ENCODE measurements at places on chromosomes 11 and 22.

GRCh38 chr11:110453684-110454354 is 24.1 kb downstream of the FDX1 start:
- no peak for DNase-seq

- no peak for DNase-seq
Observed at GRCh38 chr22:36377022-36377631, 10.6 kb downstream of the MYH9 start.

DNA sequence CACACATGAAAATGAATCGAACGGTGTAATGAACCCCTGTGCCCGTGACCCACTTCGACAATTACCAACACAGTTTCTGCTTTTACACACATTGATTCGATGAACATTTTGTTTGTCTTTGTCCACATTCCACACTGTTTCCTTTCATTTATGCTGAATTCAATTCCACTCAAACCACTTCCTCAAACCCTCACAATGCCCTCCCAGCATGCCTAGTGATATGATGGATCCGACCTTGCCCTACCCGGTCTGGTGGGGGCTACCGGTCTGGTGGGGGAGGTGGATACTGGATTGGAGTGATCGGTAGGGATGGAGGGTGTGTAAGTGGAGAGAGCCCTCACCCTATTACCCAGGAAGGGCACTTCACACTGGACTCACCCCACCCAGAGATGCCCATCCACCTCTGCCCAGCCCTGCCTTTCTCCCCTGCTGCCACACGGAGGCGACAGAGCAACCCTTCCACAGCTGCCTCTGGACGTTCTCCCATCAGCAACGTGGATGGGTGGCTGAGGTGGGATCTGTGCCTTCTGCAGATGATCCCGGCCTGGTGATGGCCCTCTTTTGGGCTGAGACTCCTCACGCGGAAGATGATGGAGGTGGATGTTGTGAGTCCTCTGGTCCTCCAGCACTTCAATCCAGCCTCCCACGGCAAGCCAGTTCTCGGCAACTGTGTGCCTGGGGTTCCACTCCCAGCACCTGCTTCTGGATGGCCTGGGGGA is 33.0 kb upstream of the P2RY2 start:
- peak; percentile 26 for DNase-seq

DNA sequence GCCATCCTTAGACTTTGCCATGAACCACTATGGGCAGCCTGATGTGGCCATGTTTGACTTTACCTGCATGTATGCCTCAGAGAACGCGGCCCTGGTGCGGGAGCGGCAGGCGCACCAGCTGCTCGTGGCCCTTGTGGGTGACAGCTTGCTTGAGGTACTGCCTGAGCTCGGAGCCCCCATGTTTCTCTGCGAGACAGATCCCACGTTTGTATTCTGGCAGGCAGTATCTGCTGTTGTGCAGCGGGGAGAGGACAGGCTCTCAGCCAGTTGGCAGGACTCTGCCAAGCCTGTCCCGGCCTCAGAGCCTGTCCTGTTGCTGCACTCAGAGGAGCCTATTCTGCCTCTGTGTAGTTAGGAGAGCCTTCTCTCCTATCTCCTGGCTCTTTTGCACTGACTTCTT is 109.9 kb downstream of the MICAL2 start:
- no peak for DNase-seq

DNA sequence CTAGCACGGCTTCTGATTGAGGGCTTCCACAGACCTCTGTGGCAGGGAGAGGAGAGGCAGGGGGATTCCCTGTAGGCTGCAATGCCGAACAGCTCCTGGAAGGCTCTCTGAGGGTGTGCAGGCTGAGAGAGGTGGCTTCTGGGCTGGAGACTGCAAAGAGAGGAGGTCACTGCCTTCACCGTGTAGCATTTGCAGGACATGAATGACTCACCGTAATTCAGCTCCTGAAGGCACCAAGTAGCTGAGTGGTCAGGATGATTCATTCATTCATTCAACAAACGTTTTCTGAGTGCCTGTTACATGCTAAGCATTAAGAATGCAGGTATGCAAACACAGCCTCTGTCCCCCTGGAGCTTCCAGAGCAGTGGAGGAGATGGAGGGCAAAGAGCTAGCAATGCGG is 18.0 kb upstream of the EIF3D start:
- no peak for DNase-seq

- DNase-seq = no peak
Observed at GRCh38 chr22:38871360-38872171, 450 bp downstream of the CBX6 start.

- DNase-seq = no peak
Observed at GRCh38 chr11:34344410-34344767, 13.4 kb downstream of the ABTB2 start.

- no peak for DNase-seq
Observed at GRCh38 chr11:81725701-81726100, 1008.0 kb downstream of the FAM181B start.

- DNase-seq = peak; percentile 81
Observed at GRCh38 chr11:103806130-103806895, 230.1 kb upstream of the DDI1 start.

DNA sequence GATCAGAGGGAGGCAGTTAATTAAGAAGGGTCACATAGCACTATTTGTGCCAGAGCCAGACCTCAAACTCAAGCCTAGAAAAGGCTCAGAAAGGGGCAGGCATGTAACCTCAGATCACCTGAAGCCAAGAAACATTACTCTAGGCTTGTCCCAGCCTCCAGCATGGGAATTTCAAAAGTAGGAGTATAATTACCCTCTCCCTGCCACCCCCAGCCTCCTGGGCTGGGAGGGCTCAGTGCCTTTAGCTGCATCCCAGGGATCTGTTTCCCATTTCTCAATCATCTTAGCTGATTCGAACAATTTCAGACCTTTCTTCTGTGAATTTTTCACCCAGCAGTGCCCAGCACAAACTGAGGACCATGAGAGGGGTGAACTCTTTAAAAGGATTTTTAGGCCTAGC is 33.1 kb upstream of the LRRC10B start:
- DNase-seq = no peak

- DNase-seq = no peak
Observed at GRCh38 chr22:20025401-20026203, 4.7 kb downstream of the TANGO2 start.

DNA sequence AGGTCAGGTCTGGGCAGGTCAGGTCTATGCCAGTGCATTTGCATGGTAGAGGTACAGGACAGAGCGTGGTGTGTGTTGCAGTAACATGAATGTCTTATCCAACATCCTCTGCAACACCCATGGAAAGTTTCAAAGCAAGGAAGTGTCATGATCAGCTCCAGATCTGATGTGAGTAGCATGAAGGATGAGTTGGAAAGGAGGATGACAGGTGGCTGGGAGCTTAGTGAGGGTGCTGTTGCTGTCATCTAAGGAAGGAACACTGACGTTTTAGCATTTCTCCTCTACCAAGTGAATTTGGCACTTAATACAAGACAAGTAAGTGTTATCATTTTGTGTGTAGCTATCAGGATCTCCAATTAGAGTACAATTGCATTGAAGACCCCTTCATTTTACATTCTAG is 65.1 kb downstream of the GRK3 start:
- no peak for DNase-seq

DNA sequence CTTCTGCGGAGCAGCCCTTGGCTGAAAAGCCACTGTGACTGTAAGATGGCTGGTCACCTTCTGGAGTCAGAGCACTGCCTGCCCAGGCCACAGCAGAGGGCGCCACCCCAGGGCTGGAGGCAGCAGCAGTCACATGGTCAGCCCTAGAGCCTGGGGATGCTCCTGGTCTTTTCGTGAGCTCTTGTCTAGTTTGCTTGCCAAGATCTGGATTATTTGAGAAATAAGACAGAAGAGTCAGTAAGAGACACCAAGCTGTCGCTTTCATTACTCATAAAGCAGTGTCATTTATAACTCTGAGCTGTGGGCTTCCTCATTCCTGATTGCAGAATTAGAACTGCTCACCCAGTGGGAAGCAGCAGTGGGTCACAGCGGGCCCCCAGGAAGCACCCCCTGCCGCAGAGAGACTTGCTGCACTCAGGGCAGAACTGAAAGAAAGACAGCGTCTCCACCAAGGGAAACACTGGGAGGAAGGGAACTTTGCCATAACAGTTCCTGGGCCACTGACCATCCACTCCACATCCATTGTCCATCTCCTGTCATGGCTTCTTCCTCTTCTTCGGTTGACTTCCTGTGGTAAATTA is 56.7 kb downstream of the PPP6R2 start:
- DNase-seq = no peak

DNA sequence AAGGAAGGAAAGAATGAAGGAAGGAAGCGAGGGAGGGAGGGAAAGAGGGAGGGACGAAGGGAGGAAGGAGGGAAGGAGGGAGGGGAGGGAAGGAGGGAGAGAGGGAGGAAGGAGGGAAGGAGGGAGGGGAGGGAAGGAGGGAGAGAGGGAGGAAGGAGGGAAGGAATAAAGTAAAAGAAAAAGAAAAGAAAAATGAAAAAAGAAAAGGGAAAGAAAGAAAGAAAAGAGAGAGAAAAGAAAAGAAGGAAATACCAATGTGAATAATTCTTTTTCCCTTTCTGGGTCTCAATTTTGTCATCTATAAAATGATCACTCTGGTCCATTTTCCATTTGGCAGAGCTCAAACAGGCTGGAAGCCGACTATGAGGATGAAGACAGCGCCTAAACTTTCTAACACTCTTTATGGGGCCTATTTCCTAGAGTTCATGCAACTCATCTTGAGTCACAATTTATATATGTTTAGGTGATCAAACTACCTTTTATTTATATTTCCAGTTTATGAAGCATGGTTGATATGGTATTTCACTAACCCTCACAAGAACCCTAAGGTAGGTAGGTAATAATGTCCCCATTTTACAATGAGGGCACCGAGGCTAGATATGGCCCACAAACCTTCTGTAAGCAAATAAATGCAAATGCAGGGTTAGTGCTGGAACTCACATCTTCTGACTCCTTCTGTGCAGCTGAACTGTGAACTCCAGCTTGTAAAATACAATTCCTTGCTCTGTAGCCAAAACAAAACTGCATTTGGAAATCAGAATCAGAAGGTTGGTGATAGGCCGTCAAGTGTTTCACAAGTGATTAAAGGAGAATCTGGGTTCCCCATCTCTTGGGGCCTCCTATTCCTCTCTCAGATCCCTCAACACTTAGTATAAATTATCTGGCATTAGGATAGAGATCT is 434.3 kb downstream of the ETS1 start:
- no peak for DNase-seq

GRCh38 chr11:18706330-18707243 is 8.0 kb downstream of the TMEM86A start:
- DNase-seq = peak; percentile 12

DNA sequence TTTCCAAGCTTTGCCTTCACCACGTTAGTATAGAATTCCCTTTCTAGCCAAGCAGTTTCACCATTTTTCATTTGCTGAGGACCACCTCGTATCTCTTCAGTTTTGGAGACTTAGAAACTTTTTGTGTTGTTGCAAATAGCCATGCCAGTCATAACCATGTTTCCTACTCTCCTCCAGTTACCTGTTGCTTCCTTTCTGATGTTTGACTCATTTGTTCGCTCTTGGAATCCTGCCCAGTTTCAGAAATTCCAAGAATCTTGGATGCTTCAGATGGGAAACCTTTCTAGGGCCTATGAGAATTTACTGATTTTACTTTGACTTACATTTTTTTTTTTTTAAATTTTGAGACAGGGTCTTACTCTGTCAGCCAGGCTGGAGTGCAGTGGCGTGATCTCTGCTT is 65.4 kb downstream of the PPP6R3 start:
- DNase-seq = no peak

GRCh38 chr22:16789860-16790493 is 35.2 kb downstream of the XKR3 start:
- DNase-seq = no peak

DNA sequence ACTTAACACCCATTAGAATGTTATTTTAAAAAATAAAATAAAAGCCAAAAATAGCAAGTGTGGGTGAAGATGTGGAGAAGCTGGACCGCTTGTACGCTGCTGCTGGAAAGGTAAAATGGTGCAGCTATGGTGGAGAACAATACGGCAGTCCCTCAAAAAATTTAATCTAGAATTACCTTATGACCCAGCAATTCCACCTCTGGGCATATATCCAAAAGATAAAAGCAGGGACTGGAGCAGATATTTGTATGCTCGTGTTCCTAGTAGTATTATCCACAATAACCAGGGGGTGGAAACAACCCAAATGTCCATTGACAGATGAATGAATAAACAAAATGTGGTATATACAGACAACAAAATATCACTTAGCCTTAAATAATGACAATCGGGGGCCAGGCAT is 6.1 kb upstream of the APOA5 start:
- no peak for DNase-seq

DNA sequence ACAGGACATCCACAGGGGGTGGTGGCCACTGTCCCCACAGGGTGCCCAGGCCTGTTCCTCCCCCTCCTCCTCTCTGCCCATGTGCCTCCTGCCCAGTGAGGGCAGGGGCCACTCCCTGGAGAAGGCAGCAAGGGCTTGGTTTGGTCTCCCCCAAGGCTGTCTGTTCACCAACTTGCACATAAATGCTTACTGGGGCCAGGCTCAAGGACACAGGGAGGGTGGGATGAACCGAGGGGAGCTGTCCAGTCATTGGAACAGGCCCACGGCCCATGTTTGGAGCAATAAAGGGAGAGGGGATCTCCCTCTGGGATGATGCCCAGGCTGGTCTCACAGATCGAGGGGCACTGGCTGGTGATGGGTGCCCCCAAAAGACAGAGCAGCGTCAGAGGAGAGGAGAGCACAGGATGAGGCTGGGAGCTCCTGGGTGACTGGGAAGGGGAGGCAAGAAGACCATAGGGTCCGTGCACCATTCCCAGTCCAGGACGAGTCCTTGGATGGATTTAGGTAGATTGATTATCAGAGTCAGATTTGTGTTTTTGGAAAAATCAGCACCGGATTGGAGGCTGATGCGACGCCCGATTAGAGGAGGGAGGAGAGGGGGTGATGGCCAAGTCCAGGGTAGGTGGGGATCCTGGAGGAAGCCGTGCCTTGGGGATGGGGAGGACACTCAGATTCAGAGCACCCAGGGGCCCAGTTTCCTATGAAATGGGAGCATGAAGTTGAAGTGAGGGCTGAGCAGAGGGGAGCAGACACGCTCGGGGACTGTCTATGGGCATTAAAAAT is 1.1 kb downstream of the IGLL5 start:
- no peak for DNase-seq

DNA sequence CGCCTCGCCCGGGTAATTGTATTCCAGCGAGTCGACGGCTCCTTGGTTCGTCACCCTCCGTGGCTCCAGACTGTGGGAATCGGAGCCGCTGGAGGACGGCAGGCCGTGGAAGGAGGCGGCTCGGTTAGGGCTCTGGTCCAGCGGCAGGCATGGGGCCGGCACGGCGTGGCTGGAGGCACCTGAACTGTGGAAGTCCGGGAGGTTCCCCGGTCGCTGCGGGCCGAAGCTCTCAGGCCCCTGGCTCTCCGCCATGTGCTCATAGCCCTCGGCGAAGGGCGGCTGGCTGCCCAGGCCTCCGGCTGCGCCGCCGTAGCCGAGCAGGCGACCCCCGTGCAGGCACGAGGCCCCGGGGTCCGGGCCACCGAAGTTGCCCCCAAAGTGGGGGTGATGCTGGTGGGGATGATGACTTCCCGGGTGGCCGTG is 1.7 kb downstream of the MN1 start:
- no peak for DNase-seq

- no peak for DNase-seq
Observed at GRCh38 chr11:107183953-107184352, 165.7 kb upstream of the GUCY1A2 start.
